ENCODE measurements at places on chromosomes 1 and 21.

- DNase-seq: no peak
These were observed 16.2 kb downstream of the LAPTM5 start for GRCh38 chr1:30741239-30741894.

GRCh38 chr1:83922431-83922830 is 76.5 kb downstream of the TTLL7 start:
- DNase-seq: no peak

DNA sequence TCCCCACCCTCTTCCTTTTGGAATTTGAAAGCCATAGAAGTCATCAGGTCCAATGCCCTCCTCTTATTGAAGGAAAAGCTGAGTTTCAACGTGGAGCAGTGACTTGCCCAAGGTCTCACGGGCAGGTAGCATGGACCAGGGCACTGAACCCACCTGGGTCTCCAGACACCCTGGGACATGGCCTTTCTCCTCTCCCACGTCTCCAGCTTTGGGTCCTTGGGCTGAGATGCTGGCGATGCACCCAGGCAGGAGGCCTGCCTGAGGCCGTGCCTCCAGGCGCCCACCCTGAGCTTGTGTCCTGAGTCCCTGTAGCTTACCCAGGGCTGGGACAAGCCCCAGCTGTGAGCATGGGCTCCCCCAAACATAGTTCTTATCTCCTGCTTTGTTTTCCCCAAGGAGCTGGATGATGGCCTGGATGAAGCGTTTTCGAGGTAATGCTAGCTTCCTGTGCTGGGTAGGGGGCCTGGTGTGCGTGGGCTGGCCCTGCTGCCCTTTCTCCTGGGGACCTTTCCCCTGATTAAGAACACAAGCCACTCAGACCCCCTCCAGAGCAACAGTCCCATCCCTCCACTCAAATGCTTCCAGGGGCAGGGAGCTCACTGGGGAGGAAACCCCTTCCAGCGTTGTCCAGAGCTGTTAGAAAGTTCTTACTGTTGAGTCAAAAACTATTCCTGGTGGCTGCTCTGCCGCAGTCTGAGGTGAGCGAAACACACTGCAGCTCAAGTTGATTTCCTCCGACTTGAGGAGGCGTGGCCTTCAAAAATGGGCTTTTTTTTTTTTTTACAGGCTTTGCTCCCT is 21.6 kb downstream of the LDLRAP1 start:
- peak; percentile 37 for DNase-seq

- no peak for DNase-seq
These were observed 96.9 kb downstream of the PLPP3 start for GRCh38 chr1:56482486-56482885.

GRCh38 chr1:203091761-203092330 is 6.0 kb upstream of the MYOG start:
- DNase-seq: no peak

- DNase-seq: peak; percentile 36
These were observed 20.8 kb upstream of the SDC3 start for GRCh38 chr1:30929135-30929889.

- DNase-seq: no peak
These were observed 1.8 kb downstream of the DNAJB4 start for GRCh38 chr1:78006521-78006920.

DNA sequence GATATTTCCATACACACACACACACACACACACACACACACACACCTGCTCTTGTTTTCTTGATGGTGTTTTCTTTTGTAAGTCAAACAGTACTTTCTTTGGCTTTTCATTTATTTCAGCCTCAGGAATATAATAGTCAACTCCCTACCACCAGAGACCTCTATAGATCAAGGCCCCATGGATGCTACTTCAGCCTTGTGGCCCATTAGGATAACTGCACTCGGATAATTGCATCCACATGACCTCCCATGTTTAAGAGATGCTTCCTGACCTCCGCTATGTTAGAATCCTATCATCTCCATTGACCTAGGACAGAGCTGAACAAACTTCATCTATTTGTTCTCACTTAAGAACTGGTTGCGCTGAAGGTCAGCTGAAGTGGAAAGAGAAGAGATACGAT is 1094.0 kb upstream of the B3GALT2 start:
- no peak for DNase-seq

DNA sequence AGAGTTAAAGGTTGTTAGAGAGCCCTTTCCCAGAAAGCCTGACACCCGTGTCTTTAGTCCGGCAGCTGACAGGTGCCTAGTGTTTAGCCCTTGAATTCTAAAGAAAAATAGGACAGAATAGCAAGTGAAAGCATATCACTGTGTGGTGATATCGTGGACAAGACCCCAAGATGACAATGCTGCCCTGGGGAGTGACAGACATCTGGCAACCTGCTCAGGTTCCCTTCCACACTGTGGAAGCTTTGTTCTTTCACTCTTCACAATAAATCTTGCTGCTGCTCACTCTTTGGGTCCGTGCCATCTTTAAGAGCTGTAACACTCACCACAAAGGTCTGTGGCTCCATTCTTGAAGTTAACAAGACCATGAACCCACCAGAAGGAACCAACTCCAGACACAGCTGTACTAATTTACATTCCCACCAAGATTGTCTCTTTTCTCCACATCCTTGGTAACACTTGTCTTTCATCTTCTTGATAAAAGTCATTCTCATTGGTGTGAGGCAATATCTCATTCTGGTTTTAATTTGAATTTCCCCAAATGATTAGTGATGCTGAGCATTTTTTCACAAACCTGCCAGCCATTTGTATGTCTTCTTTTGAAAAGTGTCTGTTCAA is 107.6 kb upstream of the SGIP1 start:
- no peak for DNase-seq

DNA sequence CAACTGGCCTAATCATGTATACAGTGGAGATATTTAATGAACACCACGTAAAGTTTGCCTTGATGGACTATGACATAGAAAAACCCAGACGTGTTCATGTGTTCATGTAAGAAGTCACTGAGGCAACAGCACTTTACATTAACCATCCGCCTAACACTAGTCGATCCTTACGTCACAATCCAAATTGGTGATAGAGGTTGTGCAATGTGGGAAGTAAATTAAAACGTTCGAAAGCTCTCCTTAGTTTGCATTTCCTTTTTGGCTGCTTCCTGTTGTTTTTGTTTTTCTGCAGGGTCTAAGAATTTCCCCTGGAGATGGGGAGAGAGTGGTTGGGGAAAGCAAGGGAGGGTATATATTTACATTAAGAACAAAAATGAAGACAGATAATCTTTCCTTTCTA is 587.5 kb upstream of the ADGRL2 start:
- no peak for DNase-seq

- no peak for DNase-seq
These were observed 20.4 kb downstream of the SCP2 start for GRCh38 chr1:52947490-52947889.

DNA sequence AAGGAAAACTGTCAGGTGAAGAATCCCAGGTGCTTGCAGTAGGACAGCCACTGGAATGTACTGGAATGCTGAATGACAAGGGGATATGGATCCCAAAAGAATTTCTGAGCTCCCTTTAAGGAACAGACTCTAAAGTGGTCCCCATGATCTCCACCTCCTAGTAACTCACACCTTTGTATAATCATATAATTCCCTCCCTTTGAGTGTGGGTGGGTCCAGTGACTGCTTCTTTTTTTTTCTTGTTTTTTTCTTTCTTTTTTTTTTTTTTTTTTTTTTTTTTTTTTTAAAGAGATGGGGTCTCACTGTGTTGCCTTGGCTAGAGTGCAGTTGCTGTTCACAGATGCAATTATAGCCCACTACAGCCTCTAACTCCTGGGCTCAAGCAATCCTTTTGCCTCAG is 28.5 kb upstream of the H3-3A start:
- no peak for DNase-seq

DNA sequence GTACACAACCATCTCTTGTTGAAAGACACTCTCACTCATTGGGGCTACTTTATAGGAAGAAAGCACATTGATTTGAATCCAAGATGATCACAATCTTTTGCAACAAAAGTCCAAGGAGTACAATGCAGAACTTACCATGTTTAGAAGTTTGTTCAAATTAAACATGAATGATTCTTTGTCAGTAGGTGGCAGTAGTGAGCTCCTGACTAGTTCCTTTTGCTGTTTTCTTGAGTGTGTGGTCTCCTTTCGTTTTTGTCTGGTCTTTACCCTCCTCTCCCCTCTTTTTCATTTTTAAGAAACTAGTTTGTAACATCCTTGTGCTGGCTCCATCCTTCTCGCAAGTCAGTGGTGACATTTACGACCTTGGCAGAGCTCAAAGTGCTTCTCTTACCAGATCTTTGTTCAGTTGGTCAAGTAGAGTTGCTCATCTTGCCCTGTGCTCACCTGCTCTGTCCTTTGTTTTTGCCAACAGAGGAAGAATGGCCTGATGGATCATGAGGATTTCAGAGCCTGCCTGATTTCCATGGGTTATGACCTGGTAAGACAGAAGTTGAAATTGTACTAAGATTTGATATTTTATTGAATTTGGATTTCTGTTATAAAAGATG is 35.7 kb upstream of the MTR start:
- DNase-seq: no peak

DNA sequence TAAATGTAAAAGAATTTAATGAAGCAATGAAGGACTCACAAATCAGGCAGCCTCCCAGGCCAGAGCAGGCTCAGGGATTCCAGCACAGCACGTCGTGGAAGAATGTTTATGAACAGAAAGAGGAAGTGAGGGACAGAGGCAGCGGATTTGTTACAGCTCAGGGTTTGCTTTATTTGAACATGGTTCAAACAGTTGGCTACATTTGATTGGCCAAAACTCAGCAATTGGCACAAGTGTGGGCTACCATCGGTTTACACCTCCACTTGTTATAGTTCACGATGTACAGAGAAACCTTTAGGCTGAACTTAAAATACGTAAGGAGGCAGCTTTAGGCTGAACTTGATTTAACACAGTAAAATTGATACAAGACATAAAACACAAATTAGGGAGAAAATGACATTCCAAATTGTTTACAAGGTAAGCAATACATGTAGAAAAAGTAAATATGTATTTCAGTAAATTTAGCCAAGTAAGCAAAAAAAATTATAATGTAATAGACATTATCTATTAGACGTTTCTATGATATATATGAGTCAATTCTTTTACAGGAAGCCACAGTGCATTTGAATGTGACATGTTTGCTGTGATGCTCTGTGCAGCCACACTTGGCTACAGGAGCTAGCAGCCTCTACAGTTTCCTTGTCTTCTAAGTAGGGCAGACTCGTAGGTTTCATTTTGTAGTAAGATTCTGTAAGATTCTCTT is 126.5 kb downstream of the ADSS2 start:
- no peak for DNase-seq

DNA sequence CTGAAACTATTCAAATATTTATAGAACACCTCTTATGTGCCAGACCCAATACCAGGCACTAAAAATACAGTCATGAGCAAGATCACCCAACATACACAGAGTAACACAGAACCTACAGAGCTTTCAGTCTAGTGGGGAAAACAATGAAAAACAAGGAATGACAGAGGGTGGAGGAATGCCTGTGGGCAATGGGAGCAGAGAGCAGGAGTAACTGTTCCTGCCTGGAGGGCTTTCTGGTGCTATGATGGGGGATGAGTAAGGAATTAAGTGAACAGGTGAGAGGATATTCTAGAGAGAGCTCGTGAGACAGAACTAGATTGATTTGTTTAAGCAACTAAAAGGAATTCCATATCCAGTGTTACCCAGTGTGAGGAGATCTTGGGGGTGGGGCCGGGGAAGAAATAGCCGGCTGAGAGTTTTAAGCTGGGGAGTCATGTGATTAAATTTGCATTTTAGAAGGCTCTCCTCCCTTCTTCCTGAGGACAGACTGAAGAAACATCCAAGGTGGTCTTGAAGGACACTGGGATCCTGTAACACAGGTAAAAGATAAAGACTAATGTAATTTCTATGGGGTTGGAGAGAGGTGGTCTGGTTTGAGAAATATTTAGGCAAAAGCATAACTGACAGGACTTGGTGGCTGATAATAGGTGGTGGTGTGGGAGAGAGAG is 2.1 kb upstream of the CD53 start:
- no peak for DNase-seq

GRCh38 chr1:1893997-1894353 is 3.1 kb upstream of the GNB1 start:
- no peak for DNase-seq

GRCh38 chr21:45932922-45933502 is 48.6 kb upstream of the COL6A1 start:
- DNase-seq: no peak
